ENCODE measurements at places on chromosomes 7 and 10.

DNA sequence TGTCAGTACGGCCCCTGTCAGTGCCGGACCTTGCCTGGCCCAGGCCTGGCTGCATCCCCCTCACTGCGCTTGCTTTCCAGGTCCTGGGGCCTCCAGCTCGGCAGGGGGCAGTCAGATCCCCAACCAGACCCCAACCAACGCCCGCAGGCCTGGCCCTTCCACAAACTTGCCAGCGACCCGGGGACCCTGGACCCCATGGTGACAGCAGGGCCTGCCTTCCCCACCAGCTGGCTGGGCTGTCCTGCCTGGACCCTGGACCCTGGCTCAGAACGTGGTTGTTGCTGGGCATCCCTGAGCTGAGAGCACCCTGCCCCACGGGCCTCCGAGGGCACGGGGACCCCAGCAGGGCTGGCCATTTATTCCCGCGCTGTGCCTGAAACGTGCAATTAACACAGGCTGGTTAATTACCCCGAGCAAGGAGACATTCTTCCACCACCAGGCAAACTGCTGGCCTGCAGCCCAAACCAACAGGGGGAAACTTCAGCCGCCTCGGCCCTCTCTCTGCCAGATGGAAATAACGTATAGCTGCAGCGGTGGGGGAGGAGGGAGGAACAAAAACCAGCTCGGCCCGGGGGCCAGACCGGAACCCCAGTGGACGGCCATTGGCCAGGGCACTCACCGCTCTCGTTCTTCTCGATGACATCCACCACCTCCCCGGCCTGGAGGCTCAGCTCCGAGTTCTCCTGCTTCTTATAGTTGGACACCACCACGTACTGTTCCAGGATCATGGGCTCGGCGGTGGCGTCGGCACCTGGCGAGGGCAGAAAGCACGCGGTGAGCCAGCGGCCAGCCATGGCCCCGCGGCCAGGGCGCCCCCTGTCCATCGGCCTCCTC, 167.1 kb downstream of the NEURL1 start:
- no peak for DNase-seq

DNA sequence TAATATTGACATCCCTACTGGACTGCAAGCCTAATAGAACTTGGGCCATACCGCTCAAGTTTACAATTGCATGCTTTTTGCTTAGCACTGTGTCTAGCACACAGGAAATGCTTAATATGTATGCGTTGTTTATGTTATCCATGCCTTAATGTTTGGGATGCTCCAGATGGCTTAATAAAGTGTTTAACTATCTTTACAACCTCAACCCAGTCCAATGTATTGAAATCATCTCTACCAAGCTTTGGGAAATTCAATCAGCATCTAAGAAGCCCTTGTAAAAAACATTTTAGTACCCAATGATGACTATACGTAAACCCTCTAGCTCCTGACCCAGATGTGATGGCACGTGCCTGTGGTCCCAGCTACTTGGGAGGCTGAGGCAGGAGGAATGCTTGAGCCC, 40.0 kb downstream of the CALD1 start:
- no peak for DNase-seq

GRCh38 chr7:107744345-107744750, 406 bp downstream of the CBLL1 start:
- no peak for DNase-seq

DNA sequence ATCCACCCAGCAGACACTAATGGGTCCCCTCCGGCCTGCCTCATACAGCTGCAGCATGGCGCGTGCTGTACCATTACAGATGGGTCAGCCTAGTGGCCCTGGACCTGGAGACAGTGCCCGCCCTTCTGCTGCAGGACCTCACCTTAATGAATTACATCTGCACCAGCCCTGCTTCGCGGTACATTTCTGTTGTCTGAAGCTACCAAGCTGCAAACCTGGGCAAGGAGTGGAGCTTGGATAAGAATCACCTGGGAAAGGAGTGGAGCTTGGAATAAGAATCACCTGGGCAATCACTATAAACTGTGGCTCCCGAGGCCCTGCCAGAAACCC, 33.0 kb upstream of the EN2 start:
- DNase-seq: no peak

DNA sequence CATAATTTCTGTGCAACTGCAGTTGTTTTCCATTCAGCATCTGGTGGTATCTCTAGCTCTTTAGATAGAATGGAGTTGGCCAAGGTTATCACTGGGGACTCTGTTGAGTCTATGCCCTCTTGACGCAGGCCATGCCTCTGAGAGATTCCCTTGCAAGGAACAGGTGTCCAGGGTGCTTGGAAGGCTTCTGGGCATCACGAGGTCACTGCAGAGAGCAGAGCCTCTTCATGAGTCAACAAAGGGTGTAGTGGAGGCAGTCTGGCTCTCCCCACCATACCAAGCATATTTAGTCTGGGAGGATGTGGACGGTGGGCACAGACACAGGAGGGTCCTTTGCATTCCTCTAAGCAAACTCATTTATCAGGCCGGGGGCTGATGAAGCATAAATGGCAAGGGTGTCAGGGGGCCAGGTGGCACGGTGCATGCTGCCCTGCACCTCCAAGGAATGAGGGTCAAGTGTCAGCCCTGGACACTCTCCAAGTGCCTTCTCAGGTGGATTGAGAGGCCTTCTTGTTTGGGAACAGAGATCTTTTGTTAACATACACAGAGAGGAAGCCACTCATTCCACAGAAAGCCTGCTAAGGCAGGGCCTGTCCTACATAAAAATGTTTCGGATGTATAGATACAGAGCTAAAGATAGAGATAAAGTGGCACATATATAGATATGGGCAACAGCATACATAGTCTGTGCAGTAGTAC, 328.6 kb downstream of the INHBA start:
- no peak for DNase-seq

DNA sequence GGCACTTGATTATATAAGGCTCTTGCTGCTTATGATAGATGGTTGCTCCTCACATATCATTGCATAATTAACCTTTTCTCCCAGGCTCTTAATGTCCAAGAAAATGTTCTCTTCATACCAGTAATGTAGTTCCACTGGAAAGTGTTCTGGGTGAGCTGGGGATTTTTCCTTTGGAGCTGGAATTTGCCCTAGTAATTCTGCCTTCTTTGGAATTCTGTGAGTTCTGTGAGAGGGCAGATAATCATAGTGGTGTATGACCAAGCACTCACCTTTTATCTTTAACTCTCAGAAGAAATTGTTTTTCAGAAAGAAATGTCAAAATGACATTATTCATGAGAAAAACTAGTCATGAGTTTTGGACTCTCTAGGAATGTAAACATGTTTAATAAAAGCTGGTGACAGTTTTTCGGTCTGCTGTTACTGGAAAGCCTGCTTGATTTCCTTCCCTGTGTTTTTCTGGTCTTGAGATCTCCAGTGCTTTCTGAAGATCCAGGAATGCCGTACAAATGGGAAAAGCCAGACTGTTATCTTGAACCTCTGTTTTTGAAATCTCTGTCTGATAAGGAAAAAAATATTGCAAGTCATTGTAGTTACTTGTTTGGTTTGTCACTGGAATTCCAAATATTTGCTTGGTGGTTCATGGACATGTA, 148.3 kb upstream of the PRPS1L1 start:
- DNase-seq: no peak

DNA sequence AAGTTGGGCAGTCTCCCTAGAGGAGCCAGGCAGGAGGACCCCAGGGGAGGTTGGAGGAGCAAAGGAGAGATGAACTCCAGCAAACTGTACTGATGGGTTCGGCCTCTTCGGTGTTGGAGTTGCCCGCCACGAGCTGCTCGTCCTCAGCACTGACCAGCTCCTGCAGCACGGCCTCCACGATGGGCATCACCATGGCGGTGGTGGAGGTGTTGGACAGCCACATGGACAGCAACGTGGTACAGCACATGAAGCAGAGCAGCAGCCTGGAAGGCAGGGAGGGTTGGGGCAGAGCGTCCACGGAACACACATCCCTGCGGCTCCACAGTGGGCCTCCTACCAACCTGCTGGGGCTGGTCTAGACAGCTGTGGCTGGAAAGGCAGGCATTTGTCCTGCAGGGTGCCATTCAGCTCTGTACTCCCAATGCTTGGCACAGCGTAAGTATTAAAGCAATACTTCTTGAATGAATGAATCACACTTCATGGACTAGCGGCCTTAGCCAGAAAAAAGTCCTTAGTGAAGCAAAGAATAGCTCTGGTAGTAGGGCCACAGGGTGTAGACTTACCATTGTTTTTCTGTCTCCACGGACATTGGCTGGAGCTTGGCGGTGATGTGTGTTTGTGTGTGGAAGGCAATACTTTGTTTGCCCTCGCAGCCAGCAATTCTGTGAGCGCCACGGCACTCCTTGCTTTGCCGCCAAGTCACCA, 21.8 kb downstream of the SLC13A4 start:
- DNase-seq: no peak

DNA sequence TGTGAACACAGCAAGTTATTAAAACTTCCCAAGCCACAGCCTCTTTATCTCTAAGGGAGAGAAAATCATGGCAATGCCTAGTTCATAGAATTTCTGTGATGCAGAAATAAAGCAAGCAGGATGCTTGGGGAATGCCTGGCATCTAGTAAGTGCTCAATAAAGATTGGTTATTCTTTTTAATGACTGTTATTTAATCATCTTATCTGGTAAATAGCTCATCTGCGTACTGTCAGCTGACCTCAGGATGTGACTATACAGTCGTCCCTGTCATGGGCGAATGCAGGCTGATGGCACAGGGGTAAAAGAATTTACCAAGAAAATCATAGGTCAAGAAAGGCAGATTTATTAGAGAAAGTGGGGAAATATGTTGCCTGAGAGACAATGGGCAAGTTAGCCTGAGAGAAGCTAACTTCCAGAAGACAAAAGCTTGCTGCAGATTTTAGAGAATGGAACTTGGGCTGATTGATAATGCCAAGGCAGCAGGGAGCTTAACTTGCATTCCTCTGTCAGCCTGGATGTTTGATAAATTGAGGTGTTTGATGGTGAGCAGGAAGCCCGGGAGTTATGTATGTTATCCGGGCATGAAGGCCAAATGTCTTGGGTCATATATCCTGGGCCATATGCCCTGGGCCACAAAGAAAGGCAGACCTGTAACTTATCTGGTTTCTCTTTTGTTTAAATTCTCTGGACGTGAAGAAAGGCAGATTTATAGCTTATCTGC, 126.0 kb downstream of the KCNMA1 start:
- DNase-seq: no peak
